ENCODE measurements at places on chromosomes 1 and 21.

- DNase-seq, result no peak
Measured at GRCh38 chr1:41023279-41023990, 1.9 kb upstream of the SLFNL1 start.

DNA sequence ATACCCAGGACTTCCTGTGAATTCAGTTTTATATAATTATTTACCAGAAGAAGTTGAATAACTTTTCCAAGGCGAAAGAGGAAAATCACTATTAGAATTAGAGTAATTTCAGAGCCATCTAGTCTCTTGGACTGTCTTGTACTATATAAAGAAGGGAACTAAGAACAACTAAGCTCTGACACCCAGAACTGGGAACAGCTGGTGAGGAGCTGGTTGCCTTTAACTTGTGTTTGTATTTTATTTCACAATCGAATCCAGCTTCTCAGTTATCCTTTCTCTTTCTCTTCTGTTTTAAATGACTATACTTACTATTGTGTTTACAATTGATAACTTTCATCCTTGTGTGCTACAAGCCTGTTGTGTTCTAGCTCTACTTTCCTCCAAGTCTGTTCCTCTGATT, 8.4 kb downstream of the SNX27 start:
- no peak for DNase-seq

GRCh38 chr1:183029591-183030000, 6.4 kb downstream of the LAMC1 start:
- no peak for DNase-seq

DNA sequence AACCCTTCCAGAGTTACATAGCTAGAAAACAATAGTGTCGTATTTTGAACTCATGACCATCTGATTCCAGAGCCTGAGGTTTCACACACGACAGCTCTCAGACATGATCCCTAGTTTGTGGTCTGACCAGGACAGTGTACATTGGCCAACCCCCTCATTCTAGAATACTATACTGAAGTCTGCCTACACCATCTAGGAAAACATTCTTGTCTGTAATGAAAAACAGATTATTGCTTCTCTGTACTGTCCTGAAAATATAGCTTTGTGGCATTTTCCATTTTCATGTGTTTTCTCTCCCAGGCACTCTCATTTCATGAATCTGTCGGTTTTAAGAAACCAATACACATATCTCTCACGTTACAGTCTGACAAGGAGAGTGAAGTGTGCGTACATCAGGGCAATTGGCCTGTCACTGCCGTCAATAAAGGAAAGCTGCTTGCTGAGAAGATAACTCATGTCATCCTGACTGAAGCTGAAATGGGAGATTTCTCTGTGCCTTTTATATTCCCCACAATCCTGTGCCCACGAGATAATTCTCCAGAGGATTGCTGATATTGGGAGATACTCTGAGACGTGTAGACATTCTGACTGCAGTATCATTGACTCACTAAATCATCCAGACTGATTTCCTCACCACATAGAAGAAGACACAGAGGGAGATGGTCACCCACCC, 585.6 kb downstream of the PLPP3 start:
- no peak for DNase-seq

DNA sequence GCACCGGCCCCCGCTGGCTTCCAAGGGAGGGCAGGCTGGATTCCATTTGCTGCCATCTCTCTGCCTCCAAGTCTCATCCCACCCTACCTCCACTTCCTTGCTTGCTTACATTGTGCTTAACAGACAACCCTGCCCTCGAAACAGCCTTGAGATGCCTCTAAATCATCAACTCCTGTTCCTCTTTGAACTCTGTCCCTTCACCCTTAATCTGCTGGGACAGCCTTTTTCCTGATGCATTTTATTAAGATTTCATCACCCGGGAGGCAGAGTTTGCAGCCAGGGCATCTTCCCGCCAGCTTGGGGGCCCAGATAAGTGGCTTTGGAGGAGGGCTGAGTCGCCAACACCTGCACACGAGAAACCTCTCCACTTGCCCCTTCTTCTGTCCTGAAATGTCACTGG, 192.5 kb downstream of the KAZN start:
- DNase-seq, result no peak

- DNase-seq, result no peak
Measured at GRCh38 chr1:205373022-205373797, 16.5 kb upstream of the KLHDC8A start.

- DNase-seq, result no peak
Measured at GRCh38 chr1:21174654-21175323, 1.9 kb downstream of the EIF4G3 start.

DNA sequence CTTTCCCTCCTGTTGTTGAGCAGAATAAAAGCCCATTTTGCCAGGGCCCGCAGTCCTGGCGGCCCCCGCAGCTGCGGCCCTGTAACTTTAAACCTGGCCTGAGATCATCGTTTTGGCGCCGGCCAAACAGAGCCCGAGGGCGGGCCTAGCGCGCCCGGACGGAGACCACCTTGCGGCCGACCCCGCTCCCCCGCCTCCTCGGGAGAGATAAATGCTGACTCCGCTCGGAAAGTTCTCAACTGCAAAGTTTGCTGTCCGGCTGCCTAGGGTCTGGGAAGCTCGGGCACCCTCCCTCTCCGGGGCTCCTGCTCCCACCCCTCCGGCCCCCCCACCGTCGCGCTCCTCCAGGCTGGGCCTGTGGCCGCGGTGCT, at the start of gene PDPN:
Gene PDPN (plus strand): TSS at position 238 of the 371 bp plus-strand sequence. CDS start 202 bp downstream, outside the sequence.
- DNase-seq, result no peak

- DNase-seq, result no peak
Measured at GRCh38 chr1:164337885-164338284, 221.1 kb upstream of the PBX1 start.

GRCh38 chr1:6474815-6475282, 8.9 kb upstream of the TNFRSF25 start:
- DNase-seq, result no peak

- DNase-seq, result no peak
Measured at GRCh38 chr1:54962612-54963395, 17.6 kb upstream of the TMEM61 start.

- no peak for DNase-seq
Measured at GRCh38 chr1:234863551-234863971, 253.6 kb upstream of the IRF2BP2 start.

DNA sequence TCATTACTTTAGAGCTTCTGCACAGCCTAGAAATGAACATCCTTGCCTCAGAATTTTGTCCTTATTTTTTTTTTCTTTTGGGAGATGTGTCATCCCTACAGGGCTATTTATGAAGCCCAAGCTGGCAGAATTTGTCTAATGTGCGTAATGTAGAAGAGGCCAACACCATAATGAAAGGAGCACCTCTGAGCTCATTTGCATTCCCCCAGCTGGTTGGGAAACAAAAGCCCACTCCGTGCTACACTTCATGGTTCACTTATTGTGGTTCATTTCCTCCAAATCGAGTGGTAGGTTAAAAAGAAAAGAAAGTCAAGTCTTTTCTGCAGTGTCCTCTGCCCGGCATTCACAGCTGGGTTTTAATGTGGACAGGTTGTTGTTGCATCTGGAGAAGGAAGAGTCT, 73.5 kb downstream of the KAZN start:
- no peak for DNase-seq

GRCh38 chr1:199067483-199067882, 428.6 kb downstream of the PTPRC start:
- no peak for DNase-seq

GRCh38 chr1:54845772-54846171, 41.2 kb downstream of the DHCR24 start:
- no peak for DNase-seq

DNA sequence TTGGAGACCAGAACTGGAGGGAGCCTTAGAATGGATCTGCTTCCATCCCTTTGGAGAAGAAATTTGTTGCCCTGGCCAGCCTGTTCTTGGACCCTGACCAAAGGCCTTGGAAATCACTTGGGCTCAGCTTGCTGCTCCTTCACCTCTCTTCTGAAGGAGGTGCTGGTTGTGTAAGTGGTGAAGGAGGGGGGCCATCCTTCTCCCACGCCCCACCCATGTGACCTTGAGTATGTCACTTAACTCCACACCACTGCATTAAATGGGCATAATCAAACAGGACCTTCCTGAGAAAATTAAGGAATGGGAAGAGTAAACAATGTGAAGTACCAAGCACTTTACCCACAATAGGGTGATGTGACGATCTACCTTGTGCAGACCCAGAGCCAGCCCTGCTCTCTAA, 68.3 kb upstream of the GJB5 start:
- DNase-seq, result no peak

DNA sequence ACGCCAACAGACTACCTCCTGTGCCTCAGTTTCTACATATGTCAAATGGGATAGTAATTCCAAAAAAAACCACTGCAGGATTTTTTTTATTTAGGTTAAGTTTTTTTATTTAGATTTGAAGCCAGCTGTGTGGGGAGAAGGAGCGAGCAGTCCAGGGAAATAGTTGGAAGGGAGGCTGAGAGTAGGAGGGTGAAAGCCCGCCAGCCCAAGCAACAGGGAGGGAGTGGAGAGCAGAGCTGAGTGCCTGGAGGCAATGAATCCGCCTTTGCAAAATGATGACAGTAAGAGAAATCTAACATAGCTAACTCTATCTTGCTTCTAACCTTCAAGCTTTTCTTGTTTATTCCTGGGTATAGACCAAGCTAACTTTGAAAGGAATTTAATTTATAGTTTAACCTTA, 15.6 kb upstream of the C1orf198 start:
- no peak for DNase-seq

DNA sequence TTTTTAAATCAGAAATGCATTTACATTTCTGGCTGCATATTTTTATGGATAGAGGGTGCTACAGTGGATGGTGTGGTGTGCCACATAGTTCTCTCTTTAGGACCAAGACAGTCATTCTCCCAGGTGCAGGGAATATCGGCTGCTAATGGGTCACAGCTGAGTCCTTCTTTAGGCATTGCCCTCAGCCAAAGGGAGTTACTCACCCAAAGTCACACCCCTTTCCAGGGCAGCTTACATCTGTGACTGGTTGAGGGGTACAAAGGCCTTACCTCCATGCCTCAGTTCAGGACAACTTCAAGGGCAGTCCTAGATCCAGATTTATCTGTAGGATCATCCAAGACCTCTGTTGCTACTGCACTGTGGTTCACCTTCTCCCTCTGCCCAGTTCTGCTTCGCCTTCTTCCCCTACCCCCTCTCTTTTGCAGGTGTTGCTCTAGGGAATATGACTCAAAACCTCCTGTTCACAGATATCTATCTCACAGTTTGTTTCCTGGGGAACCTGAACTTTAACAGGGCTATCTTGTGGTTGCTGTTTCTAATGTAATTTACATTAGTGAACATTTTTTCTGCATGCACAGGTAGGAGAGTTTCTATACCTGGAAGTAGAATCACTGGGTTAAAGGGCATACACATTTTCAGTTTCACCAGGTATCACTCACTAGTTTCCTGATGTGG, 413.9 kb downstream of the RPS6KC1 start:
- DNase-seq, result no peak

- DNase-seq, result no peak
Measured at GRCh38 chr1:234520908-234521817, 42.2 kb upstream of the TARBP1 start.

DNA sequence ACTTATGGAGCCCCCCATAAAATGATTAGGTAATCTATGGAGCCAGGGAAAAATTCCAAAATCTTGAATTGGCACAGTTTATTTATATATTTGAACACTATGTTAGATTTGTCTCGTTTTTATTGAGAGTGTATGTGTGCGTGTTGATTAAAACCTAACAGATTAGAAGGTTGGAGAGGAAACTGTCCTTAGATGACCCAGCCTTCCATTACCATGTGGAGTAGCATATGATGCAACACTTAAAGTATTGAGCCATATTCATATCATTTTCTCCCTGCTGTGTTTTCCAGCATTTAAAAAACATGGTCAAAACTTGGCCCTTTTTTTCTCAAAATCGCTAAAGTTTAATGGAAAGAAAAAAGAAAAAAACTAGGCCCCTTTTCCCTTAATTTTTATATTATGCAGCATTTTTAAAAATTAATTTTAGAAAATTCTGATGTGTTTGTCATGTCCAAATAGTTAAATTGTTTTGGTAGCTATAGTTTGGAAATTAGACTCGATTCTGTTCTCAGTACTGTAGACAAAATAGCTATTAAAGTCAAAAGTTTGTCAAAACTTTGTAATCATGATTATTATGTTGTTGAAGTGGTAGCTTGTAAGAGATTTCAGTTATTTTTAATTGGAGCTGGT, 2.3 kb downstream of the LRRC8D start:
- DNase-seq, result no peak

DNA sequence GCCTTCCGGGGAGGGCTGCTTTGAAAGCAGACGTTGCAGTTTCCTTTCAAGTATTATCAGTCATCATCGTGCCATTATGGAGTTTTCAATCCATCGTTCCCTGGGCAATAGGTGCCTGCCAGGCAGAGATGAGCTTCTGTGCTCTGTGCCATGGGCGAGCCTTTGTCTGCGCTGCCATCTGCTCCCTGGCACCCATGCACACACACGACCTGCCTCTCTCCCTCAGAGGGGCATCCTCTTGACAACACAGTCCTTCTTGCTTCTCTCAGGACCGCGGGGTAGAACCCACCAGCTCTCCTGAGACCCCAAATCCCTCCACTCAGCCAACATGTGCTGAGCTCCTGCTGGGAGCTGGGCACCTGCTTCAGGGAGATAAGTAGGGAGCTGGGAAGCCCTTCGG, 149.3 kb downstream of the HMGB4 start:
- DNase-seq, result no peak

DNA sequence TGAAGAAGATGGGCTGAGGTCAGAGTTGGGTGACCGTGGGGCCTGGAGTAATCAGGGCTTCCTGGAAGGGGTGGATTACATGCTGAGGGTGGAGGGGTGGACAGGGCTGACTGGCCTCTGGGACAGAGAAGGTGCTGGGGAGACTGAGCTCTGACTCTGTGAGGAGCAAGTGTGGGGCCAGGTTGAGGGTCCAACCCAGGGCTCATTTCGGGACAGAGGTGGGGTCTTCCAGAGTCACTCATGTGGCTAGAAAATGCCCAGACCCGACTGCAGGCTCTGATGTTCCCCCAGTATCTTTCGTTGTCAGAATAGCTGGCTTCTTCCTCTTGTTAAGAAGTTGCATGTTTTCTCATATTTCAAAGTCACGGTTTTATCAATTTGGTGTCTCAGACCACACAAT, 311.8 kb downstream of the PTPRU start:
- DNase-seq, result no peak

- no peak for DNase-seq
Measured at GRCh38 chr1:94325377-94326302, 88.3 kb upstream of the ARHGAP29 start.

GRCh38 chr1:8574985-8575384, 242.5 kb downstream of the RERE start:
- DNase-seq, result no peak

GRCh38 chr1:234965111-234965510, 163.5 kb downstream of the TOMM20 start:
- DNase-seq, result no peak

DNA sequence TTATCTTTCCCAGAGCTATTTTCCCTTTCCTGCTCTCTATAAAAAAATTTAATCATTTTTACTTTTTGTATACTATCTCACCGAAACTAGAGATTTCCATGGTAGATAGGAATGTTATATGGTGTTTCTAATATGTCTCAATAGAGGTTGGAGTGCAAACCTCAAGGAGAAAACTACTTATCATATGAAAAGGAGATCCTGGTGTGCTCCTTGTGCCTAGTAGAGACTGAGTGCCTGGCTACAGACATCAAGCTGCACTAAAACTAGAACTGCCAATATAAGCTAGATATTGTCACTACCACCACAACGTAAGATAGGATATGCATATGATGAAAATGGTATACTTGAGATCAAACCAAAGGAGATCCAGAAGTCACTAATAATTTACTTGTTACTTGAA, 67.0 kb downstream of the RGS18 start:
- no peak for DNase-seq

All from activated CD8-positive, alpha-beta memory T cell treated with anti-CD3 and anti-CD28 coated beads for 1 hour (primary cell).